ENCODE measurements at places on chromosomes 1 and 21.

GRCh38 chr1:182688436-182689205 lies 4.2 kb upstream of the RGS8 start:
- DNase-seq: no peak

GRCh38 chr1:94823116-94823515 lies 3.0 kb downstream of the SLC44A3 start:
- DNase-seq: no peak

- DNase-seq: no peak
Measured at GRCh38 chr1:176702901-176703300, 239.9 kb downstream of the PAPPA2 start.

GRCh38 chr1:51574796-51575195 lies 42.1 kb upstream of the OSBPL9 start:
- DNase-seq: no peak

DNA sequence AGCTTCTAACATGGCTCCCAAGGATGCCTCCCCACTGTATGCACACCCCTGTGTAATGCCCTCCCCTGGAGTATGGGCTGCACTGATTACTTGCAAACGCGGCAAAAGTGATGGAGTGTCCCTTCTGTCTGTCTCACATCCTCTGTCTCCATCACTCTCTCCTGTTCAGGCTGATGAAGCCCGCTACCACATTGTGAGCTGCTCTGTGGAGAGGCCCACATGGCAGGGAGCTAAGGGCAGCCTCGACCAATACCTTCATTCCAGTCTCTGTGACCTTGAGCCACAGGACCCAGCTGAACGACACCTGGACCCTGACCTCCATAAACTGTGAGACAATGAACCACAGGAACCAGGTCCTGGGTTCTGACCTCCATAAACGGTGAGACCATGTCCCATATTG lies 154.1 kb upstream of the ETV3 start:
- DNase-seq: no peak

DNA sequence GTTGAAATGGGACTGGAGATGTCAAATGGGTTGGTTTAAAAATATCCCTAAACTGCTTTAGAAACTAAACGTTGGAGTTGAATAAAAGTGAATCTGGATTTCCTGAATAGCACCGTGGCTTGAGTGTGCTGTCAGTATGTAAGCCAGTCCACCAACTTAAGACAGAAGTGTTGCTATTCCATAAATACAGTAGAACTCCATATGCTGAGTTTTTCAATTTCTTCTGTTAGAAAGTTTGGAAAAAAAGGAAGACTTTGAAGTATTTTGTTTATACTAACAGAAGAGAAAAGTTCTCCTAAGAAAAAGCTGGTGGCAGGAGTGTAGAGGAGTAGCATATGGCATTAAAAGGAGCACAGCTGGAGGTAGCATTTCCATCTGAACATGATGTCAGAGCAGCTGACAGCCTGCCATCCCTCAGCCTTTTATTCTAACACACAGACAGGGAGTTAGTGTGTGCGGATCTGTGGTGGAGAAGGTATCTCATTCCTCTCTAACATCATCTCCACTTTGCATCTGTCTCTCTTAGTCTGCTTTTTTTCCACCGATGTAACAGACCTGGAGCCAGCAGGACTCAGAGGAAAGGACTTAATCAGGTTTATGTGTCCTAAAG lies at the start of gene ZBTB18:
Gene ZBTB18, plus strand, starts transcription at position 449 of the 610 bp plus-strand sequence. Its CDS starts 149 bp downstream, at position 598.
- DNase-seq: no peak

DNA sequence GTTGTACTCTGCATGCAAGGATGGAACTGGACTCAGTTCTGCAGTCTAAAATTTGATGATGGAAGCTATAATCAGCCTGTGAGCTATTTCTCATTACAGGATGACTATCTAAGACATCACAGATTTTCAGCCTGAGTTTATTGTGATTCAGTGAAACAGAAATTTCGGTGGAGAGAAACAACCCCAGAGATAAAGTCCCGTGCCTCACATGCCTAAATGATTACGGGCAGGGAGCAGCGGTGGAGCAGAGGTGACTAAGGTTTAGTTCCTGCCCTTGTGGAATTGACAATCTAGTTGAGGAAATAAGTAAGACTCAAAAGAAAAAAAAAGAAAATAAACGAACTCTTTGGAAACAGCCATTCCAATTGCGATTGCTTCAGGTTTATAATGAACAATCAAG lies 96.9 kb downstream of the GRIK3 start:
- DNase-seq: no peak

GRCh38 chr1:223748773-223749733 lies 36.7 kb downstream of the CAPN2 start:
- DNase-seq: no peak

- DNase-seq: no peak
Measured at GRCh38 chr1:205656236-205656635, 24.1 kb downstream of the SLC45A3 start.

DNA sequence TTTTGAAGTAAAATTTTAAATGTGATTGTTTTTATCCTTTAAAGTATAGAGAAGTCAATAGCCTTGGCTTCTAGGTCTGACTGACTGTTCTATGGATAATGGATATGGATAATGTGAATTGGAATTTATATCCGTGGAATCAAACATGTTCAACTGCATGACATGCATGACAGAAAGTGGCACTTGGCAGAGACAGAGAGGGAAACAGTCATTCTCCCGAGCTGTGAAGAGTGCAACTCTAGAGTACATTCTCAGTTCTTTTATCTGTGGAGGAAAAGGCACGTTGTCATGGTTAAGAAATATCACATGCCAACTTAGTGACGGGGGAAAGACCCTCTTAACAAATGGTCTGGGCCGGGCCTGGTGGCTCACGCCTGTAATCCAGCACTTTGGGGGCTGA lies 67.0 kb downstream of the KIF26B start:
- DNase-seq: no peak

GRCh38 chr1:230739564-230740290 lies 7.5 kb upstream of the CAPN9 start:
- DNase-seq: no peak

DNA sequence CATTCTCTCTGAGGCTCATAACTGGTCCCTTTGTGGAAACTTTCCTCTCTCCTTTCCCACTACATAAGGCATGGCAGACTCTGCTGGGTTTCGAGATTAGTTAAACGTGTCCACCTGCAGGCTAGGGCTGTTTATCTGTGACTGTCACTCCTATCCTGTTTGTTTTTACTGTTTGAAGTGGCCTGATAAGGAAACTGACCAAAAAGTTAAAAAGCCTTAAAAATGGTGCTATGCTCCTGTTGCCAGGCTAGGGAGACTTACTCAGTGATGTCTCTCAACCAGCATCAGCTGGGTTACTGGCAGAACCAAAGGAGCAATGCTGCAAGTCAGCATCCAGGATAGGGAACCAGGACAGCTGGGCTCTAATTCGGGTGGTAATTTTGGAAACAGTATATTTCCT lies 3.9 kb downstream of the PIGV start:
- no peak for DNase-seq

DNA sequence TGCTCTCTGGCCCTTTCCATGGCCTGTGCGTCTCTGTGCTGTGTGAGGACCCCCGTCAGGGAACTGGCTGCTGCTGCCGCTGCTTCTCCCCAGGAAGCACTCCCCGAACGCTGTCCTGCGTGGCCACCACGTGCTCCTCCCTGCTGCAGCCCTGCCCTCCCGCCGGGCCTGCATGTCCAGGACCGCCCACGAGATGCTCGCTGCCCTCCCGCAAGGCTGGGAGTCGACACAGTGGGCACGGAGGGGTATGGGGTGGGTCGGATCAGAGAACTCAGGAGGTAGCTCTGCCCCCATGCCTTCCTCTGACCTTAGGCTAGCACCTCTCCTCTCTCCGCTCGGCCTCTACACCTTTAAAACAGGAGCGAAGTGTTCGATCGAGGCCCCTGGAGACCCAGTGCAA lies 171.9 kb upstream of the AJAP1 start:
- no peak for DNase-seq

- DNase-seq: peak; percentile 32
Measured at GRCh38 chr1:230310381-230311163, 115.6 kb downstream of the PGBD5 start.

All from amniotic stem cell (primary cell).